Astrocyte (in vitro differentiated cells and primary cell): ENCODE measurements at places on chromosomes 4 and X. TPM values are rescaled to one million over a fixed set of nuclear protein-coding genes. Genes with fewer than 3 reads are reported as not detected.

ZCCHC18 gene
- 0.98 and 2.1 TPM in 2 replicates for total RNA-seq

CNKSR2 gene
- total RNA-seq, result 2.2 and 4.1 TPM in 2 replicates

GRCh38 chrX:32929040-32929439 lies 282.3 kb downstream of the DMD start:
- no peak for DNase-seq

- no peak for DNase-seq
Measured at GRCh38 chr4:43959976-43960375, 488.6 kb downstream of the KCTD8 start.

EIF1AX gene
- total RNA-seq, result 80.8 and 88.5 TPM in 2 replicates
